ENCODE measurements at places on chromosomes 2 and 18. TPM values are rescaled to one million over a fixed set of nuclear protein-coding genes. Genes with fewer than 3 reads are reported as not detected.

Gene UGT1A10
- polyA plus RNA-seq: not detected

Gene SKA1
- polyA plus RNA-seq: 2.6 TPM

Gene PRSS56
- polyA plus RNA-seq: 3.4 TPM

Gene REEP1
- polyA plus RNA-seq: 76.7 TPM

Gene REG3G
- polyA plus RNA-seq: not detected

Gene PJVK
- 6.2 TPM for polyA plus RNA-seq

Gene CFC1
- polyA plus RNA-seq: not detected

Gene SRD5A2
- 0.04 TPM for polyA plus RNA-seq

Gene ESPNL
- 2.6 TPM for polyA plus RNA-seq

Gene BUB1
- 7.1 TPM for polyA plus RNA-seq

Gene ALPP
- polyA plus RNA-seq: not detected

Gene TMEM185B
- 13.1 TPM for polyA plus RNA-seq

Gene COL4A3
- polyA plus RNA-seq: 0.16 TPM

Gene DNAH7
- 0.15 TPM for polyA plus RNA-seq

Gene SNORC
- 1.4 TPM for polyA plus RNA-seq

Gene GCG
- polyA plus RNA-seq: 15.6 TPM

Gene ATP6V1B1
- 2.1 TPM for polyA plus RNA-seq

Gene HOXD10
- 0.24 TPM for polyA plus RNA-seq

Gene RGPD6
- polyA plus RNA-seq: 15.1 TPM

Measured in forelimb muscle (tissue), 1 donor.